ENCODE measurements at places on chromosomes 5 and 9. TPM values are rescaled to one million over a fixed set of nuclear protein-coding genes. Genes with fewer than 3 reads are reported as not detected.

Gene TMEM232
- total RNA-seq: 0.10 TPM

Gene NUTM2G
- not detected for total RNA-seq

Gene ROPN1L
- total RNA-seq: 2.2 TPM

Gene ARL10
- total RNA-seq: 1.7 TPM

Gene ARSI
- 42.9 TPM for total RNA-seq
